Kidney (tissue), 22 donors: ENCODE measurements at places on chromosomes 5 and 9. TPM values are rescaled to one million over a fixed set of nuclear protein-coding genes. Genes with fewer than 3 reads are reported as not detected.
A peak's percentile ranks its signal among the peaks of the same experiment; 100 is the strongest.

The CSF2 gene
- polyA plus RNA-seq = not detected

The APBA1 gene
- 1.3 TPM for polyA plus RNA-seq

The TPM2 gene
- polyA plus RNA-seq = 287 TPM

The IFNA13 gene
- not detected for polyA plus RNA-seq

The PRUNE2 gene
- 12.6 TPM for polyA plus RNA-seq

The SLC1A3 gene
- 1.1 TPM for polyA plus RNA-seq

The DAPK1 gene
- polyA plus RNA-seq = 15.5 TPM

The WDR38 gene
- not detected for polyA plus RNA-seq

DNA sequence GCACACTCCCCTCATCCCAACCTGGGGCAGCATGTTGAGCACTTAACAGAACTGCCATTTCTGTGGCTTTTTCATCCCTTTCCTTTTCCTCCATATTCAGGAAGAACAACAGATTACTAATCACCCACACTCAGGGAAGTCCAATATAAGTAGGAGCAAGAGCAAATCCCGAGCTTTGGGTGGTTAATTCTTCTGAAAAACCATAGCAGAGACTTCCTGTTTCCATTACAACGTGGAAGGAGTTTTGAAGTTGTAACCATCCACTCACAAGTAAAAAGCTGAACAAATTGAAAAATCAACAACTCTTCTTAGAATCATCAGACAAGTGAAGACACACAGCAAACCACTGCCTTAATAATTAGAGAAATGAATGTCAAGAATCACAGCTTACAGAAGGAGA lies 8.2 kb downstream of the CTSL start:
- no peak for DNase-seq

DNA sequence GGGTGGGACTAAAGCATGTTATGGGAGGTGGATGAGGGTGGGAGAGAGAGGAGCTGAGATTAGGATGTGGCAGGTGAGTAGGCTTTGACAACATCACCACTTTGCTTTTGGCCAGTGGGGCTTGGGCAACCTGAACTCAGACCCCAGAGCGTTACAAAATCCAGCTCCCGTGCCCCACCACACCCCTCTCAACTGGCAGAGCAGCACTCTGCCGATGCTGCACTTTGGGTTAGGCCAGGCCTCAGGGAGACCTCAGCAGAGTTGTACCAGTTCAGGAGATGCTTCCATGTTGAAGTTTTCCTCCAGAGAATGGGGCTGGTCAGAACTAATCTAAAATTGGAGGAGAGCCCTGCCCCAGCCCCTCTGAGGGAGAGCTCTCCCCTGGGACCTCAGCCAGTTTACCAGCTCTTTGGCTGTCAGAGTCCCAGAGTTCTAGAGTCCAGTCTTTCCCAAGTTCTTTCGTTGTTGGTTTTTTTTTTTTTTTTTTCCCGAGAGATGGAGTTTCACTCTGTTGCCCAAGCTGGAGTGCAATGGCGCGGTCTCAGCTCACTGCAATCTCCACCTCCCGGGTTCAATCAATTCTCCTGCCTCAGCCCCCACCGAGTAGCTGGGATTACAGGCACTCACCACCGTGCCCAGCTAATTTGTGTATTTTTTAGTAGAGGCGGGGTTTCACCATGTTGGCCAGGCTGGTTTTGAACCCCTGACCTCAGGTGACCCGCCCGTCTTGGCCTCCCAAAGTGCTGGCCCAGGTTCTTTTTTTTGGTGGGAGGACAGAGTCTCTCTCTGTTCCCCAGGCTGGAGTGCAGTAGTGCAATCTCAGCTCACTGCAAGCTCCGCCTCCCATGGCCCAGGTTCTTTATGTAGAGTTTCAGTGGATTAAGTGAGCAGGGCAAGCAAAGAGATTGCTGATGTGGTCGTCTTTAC lies 17.8 kb downstream of the NUDT2 start:
- no peak for DNase-seq

DNA sequence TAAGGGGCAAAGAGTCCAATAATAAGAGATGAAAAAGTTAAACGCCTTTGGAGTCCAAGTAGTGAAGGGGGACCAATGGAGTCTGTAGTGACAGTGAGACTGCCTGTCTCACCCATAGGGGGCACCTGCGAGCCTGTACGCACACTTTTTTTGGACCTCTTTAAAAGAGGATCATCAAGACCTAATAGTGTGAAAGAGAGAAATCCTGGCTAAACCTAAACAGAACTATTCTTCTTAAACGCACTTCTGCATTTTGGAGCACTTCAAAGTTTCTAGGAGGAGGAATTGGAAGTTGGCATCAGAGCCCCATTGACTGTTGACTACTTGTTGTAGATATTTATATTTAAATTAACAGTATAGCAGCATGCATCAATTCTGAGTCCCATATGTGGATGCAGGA lies 636.1 kb upstream of the KLF4 start:
- DNase-seq = no peak

- no peak for DNase-seq
Observed at GRCh38 chr9:136974817-136975535, 2.3 kb upstream of the PTGDS start.

DNA sequence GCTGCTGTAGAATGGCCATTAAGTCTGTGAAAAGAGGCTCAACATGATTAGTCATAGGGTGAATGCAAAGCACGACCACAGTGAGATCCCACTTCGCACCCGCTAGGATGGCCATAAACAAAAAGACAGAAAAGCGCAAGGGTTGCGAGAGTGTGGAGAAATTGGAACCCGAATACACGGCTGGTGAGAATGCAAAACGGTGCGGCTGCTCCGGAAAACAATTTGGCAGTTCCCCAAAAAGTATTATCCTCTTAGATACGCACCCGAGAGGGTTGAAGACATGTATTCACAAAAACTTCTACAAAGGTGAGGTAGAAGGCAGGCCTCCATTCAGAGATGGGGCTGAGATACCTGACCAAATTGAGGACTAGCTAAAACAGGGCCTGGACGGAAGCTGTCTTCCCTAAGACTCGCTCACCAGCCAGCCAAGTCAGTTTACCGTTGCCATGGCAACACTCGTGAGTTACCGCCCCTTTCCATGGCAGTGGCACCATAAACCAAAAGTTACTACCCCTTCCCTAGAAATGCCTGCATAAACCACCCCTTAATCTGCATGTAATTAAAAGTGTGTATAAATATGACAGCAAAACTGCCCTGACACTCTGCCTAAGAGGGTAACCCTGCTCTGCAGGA lies 726 bp upstream of the PSMB7 start:
- DNase-seq = peak; percentile 41

- no peak for DNase-seq
Observed at GRCh38 chr5:102801371-102801770, 46.3 kb downstream of the PAM start.

DNA sequence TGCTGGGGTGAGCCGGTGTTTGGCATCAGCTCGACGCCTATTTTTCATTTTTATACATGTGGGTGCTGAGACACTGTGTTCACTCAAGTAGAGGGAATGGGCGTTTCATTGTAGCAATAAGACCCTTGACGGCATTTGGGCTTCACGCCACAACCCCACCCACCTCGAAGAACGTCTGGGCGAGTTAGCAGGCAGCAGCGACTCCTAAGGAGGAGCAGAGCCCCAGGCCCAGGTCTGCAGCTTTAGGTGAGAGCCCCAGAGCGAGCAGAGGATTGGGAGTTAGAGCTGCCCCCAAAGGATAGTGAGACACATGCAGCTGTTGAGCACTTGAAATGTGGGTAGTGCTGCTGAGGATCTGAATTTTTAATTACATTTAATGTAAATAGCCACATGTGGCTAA lies 1.6 kb upstream of the ZFP62 start:
- no peak for DNase-seq

DNA sequence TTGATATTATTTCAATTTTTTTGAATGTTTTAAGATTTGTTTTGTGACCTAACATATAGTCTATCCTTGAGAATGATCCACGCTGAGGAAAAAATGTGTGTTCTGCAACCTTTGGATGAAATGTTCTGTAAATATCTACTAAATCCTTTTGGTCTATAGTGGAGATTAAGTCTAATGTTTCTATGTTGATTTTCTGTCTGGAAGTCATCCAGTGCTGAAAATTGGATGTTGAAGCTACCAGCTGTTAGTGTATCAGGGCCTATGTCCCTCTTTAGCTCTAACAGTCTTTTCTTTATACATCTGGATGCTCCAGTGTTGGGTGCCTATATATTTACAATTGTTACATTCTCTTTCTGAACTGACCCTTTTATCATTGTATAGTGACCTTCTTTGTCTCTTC lies 422.3 kb downstream of the TMEM232 start:
- no peak for DNase-seq

GRCh38 chr5:107294211-107294550 lies 376.6 kb downstream of the EFNA5 start:
- no peak for DNase-seq

DNA sequence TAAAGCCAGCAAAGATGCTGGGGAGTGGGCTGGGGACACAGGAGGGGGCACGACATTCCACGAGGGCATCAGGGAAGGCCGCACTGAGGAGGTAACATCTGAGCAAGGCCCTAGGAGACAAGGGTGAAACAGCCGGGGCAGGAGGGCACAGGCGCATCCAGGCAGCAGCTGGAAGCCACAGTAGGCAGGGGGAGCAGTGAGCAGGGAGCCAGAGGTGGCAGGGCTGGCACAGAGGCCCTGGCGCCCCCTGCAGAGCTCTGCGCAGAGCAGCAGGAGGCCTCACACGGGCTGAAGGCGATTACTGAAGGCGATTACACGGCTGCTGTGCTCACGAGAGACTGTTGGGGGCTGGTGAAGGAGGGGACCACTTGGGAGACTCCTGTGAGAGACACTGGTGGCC lies 15.4 kb downstream of the LMAN2 start:
- DNase-seq = peak; percentile 27

DNA sequence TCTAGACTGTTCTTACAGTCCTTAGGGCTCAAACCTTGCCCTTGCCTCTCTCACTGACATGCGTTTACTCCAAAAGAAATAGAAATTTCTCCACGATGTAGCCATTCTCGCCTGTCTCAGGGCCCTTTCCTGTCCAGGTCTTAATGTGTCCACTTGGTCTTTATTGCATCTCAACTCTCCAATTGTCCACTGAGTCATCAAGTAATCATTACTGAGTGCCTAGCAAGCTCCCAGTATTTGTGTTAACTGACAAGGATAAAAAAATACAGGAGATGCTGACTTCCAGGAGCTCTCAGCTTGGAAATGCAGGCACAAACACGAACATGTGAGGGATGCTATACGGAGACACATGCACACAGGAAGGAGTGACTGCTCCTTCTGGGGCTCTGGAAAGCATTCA lies 147.3 kb downstream of the ARSB start:
- DNase-seq = no peak

- DNase-seq = no peak
Observed at GRCh38 chr5:127891942-127892341, 188.8 kb downstream of the CCDC192 start.
